ENCODE measurements at places on chromosomes 6 and 20.

DNA sequence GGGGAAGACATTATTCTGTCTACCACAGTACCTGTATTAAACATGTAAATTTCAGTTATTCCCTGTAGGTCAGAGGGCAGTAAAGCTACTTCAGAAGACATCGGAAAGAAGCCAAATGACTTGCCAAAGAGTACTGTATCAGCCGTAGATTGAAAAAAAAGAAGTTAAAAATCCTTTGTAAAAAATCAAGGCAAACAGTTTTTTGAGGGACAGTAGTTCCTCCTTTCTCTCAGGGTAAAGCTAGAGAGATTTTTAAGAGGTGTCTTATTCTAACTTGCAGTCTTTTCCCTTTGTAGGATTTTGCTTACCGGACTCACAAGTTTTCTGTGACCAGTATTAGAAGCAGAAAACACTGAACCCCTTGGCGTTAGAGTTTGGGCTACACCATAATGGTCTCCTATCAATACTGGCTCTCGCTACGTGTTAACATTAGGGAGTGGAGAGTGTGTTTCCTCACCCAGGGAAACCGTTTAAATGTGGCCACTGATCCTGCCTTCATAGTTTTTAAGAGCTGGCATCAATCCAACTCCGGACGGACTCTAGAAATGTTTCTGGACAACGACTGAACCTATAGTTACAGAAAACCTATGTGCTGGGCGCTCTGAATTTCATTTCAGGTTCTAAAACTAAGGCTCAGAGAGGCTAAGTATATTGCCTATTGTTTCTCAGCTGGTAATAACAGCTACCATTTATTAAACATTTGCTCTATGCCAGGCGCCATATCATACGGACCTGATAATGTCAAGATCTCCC lies 1.3 kb upstream of the ASXL1 start:
- DNase-seq: no peak

GRCh38 chr6:36375644-36376155 lies 11.8 kb downstream of the ETV7 start:
- DNase-seq: no peak

- DNase-seq: no peak
Measured at GRCh38 chr6:52551483-52552277, 25.2 kb downstream of the TRAM2 start.

DNA sequence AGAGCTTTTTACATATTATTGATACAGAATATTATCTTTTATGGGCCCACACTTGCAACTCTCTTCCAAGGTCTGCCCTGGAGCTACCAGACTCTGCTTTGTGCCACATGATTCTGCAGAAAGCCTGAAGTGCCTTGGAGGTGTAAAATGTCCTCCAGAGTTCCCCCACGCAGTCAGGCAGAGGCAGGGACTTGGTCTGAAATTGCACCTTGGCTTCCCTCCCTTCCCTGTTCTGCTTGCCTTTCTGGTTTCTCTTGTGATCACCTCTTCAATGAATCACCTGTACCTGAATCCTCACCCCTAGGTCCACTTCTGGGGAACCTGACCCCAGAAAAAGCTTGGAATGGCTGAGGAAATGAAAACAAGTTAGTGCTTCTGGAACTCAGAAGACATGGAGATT lies 43.0 kb upstream of the TGM2 start:
- DNase-seq: no peak

- no peak for DNase-seq
Measured at GRCh38 chr6:72382602-72383529, 239.0 kb upstream of the KCNQ5 start.

DNA sequence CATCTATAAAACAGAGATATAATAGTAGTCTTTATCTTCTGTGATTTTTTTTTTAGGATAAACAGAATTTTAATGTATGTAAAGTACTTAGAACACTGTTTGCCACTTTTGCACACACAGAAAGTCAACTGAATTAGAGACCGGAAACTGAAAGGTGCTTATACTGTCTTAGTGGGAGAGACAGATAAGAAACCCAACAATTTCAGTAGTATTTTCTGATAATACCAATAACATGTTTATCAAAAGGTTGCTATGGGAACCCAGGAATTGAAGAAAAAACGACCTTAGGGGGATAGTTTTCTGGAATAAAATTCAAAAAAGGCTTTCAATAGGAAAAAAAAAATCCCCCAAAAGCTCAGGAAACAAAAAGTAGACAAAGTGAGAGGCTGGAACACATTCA lies 138.6 kb downstream of the BCKDHB start:
- no peak for DNase-seq

- no peak for DNase-seq
Measured at GRCh38 chr20:20253039-20253743, 114.7 kb upstream of the INSM1 start.

DNA sequence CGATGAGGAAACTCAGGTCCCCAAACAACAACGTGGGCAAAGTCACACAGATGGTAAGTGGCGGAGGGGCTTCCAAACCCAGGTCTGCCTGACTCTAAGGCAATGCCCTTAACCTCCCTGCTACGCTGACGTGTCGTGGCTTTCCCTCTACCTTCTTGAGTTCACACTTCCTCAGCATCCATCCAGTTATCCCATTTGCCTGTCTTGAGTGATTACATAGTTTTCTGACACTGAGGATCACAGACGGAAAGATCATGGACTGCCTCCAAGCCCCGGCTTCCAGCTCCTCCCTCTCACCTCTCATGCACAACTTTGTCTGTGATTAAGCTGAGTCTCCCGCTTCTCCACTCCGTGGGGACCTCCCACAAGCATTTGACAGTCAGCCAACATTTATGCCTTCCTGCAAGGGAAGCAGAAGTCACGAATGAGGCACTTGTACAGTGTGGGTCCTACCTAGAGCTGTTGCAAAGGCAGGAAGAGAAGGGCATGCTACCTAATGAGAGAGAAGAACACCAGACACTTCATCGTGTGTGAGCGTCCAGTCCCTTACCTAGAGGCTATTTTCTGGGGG lies 33.8 kb downstream of the TBC1D7 start:
- no peak for DNase-seq

DNA sequence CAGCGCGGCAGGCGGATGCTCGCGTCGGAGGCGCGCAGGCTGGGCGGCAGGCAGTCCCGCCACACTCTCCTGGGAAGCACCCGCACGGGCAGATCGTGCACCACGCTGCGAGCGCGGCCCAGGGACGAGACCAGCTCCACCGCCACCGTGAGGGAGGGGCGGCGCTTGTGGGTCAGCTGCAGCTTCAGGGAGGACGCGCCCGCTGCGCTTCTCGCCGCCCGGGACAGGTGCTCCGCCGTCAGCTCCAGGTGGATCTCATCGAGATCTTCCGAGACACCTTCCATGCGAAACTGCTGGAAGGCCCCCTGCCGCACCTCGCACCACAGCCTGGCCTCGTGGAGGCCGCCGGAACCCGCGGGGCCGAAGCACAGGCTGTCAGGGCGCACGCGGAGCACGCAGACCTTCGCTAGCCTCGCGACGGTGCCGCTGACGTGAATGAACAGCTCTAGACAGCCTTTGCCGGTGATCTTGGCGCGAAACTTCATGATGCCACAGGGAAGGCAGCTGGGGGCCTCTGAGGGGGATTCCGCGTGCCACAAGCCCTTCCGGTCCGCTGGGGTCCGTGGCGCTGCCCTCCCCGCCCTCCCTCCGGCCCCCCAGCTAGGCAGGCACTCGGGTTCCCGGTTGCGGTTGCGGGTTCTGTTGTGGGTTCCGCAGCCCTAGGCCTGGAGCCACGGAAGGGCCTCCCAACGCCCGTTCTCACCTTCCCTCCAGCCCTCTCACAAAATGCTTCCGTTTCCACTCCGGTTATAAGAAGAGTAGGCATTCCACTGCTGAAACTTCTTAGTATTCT lies at the start of gene HUS1B:
HUS1B (minus strand) TSS at position 641 of the 793 bp plus-strand sequence; CDS start at position 485, 156 bp downstream.
- DNase-seq: no peak

- DNase-seq: no peak
Measured at GRCh38 chr6:89961481-89961880, 67.2 kb downstream of the GJA10 start.

- DNase-seq: no peak
Measured at GRCh38 chr6:37320646-37321045, 33.1 kb upstream of the RNF8 start.

- DNase-seq: no peak
Measured at GRCh38 chr6:107539409-107539808, 49.5 kb downstream of the SOBP start.

GRCh38 chr20:10924644-10925201 lies 250.9 kb upstream of the JAG1 start:
- no peak for DNase-seq

- DNase-seq: no peak
Measured at GRCh38 chr6:5565971-5566370, 304.7 kb downstream of the FARS2 start.

GRCh38 chr20:24149175-24149574 lies 160.6 kb upstream of the GGTLC1 start:
- DNase-seq: no peak

GRCh38 chr6:136618086-136618485 lies 67.9 kb upstream of the MAP7 start:
- DNase-seq: no peak
